Esophagus mucosa (tissue), 1 donor: ENCODE measurements at places on chromosomes 1 and 21. TPM values are rescaled to one million over a fixed set of nuclear protein-coding genes. Genes with fewer than 3 reads are reported as not detected.

Gene CAPN8
- total RNA-seq: 1.2 TPM

Gene IGSF21
- total RNA-seq: not detected

Gene OSCP1
- 7.3 TPM for total RNA-seq

DNA sequence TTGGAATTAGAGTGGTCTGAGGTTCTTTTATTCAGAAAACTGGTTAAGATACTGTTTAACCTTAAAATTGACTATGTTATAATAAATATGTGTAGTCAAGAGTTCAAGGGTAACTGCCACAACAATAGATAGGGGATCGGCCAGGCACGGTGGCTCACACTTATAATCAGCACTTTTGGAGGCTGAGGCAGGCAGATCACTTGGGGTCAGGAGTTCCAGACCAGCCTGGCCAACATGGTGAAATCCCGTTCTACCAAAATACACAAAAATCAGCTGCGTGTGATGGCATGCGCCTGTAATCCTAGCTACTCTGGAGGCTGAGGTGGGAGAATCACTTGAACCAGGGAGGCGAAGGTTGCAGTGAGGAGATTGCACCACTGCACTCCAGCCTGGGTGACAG lies 39.5 kb downstream of the PDC start:
- ATAC-seq: no peak

GRCh38 chr21:27094184-27094948 lies 127.5 kb upstream of the ADAMTS5 start:
- no peak for ATAC-seq

Gene S100A4
- total RNA-seq: 36.0 TPM

Gene LCE1A
- not detected for total RNA-seq

DNA sequence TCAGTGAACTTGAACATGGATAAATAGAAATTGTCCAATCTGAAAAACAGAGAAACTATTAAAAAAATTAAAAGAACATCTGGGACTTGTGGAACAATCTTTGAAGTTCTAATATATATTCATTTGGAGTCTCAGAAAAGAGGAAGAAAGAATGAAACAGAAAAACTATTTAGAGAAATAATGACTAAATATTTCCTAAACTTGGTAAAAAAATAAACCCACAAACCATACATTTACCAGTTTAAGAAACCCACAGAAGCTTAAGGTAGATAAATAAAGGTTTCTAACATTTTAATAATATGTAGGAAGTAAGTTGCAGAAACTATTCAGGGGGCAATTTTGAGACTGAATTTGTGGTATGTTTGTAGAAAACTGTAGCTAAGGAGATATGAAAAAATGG lies 437.8 kb downstream of the PTBP2 start:
- ATAC-seq: no peak

GRCh38 chr1:109498161-109498801 lies 4.4 kb downstream of the CYB561D1 start:
- no peak for ATAC-seq

DNA sequence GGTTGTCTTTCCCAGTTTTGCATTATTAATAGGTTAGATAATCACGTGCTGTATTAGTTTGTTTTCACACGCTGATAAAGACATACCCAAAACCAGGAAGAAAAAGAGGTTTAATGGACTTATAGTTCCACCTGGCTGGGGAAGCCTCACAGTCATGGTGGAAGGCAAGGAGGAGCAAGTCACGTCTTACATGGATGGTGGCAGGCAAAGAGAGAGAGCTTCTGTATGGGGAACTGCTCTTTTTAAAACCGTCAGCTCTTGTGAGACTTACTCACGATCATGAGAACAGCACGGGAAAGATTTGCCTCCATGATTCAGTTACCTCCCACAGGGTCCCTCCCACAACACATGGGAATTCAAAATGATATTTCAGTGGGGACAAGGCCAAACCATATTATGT lies 2.3 kb upstream of the VCAM1 start:
- no peak for ATAC-seq

DNA sequence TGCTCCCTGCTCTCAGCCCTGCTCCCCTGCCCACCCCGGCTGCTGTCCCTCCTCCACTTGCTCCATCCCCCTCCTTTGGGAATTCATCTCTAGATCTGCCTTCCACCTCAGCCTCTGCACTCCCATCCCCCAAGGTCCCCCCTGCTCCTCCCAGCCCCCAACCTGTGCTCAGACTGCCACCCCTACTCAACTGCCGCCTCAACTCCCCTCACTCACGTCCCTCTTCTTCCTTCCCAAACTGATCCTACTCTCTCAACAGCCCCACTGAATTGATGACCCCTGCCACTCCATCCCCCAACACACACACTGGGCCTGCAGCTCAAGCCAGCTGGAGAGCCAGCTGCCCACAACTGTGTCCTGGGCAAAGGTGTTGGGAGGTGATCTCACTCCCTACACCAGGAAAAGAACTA lies 15.8 kb upstream of the ETV3L start:
- no peak for ATAC-seq

DNA sequence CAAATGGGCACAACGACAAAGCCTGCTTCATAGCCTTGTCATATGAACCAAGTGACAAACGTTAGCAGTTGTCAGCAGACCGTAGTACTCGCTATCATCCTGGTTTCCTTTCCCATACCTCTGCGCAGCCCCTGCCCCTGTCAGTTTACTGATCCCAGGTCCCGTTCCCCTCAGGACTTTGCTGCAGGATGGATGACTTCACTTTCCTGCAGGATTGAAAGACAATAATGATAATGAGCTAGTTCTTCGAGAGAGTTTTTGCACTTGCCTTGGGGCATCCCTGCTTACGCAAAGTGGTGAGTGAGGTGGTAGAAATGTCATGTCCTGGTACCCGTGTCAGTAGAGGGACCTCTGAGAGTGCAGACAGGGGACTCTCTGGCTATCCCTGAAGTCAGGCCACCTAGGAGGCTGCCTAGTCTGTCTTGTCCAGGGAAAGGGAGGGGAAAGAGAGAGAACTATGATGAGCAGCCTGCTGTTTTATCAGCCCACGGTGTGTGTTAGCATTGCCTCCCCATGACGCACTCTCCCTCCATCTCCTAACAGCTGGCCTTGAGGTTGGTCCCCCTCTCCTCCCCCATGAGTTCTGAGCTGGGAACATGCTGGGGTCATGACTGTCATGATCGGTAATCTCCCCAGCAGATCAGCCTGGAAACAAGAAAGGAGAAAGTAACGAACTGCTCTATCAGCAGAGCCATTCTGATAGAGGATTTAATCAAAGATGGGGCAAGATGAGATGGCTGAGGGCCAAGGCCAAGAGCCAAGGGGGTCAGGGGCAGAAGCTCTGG lies 53.7 kb downstream of the ELK4 start:
- ATAC-seq: no peak

- no peak for ATAC-seq
Measured at GRCh38 chr1:101407505-101408211, 170.8 kb downstream of the S1PR1 start.

Gene LCE1F
- not detected for total RNA-seq

DNA sequence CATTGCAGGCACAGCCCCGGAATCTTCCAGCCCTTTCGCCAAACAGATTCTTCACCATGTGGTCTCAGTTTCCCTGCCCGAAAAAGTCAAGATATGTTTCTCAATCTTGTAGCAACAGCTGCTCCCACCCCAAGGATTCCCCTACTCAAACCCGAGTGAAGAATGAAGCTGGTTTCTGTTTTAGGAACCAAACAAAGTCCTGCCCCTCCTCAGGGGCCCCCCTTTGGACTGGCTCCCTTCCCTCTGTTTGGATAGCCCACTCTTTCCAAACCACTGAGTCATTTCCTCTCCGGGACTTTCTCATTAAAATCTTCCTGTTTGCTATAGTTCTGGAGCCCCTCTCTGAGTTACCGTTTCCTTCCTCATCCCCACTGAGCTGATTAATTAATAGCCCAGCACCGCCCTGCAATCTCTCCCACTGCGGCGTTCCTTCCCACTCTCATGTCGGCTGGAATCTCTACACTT lies 100.9 kb downstream of the TSEN15 start:
- no peak for ATAC-seq

DNA sequence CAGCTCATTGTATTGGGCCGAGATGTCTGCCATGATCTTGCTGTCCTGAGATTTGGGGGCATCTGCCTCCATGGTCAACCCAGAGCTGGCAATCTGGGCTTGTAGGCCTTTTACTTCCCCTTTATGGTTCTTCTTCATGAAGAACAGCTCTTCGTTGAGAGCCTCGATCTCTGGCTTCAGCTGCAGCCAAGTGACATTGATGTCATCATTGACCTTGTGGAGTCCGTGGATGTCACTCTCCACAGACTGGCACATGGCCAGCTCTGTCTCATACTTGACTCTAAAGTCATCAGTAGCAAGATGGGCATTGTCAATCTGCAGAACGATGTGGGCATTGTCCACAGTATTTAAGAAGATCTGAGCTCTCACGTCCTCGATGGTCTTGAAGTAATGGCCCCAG lies 29.2 kb downstream of the RAP1A start:
- ATAC-seq: no peak

GRCh38 chr21:44755227-44755626 lies 43.9 kb upstream of the TSPEAR start:
- no peak for ATAC-seq

Gene RNU1-4
- total RNA-seq: 6,387 TPM

- ATAC-seq: no peak
Measured at GRCh38 chr1:84689514-84690396, 506 bp downstream of the SSX2IP start.

GRCh38 chr1:29901624-29902325 lies 665.5 kb downstream of the PTPRU start:
- no peak for ATAC-seq

Gene FOXO6
- total RNA-seq: not detected

DNA sequence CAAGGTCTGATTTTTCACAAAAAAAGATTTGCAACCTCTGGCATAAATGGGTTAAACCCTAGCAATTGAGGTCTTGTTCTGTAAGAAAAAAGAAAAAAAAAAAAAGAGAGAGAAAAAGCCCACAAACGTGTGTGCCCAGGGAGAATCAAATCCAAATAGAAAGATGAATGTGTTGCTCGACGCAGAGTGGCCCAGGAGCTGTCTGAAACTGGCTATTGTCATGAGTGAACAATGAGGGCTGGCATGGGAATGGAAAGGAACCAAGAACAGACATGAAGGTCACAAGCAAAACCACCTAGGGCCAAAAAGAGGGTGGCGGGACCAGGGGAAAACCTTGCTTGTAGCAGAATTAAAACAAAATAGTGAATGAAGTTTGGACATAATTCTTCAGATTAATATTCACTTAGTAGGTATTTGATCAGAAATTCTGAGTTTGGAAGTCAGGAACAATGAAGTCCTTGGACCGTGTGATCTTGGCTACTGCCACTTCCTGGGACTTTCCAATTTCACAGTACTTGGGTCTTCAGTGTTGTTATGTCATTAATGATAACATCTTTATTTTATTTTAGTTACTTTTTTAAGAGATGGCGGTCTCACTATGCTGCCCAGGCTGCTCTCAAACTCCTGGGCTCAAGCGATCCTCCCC lies 3.1 kb downstream of the ENO1 start:
- ATAC-seq: no peak

- no peak for ATAC-seq
Measured at GRCh38 chr1:167460836-167461235, 57.5 kb downstream of the CD247 start.

Gene SUMO3
- total RNA-seq: 51.9 TPM

DNA sequence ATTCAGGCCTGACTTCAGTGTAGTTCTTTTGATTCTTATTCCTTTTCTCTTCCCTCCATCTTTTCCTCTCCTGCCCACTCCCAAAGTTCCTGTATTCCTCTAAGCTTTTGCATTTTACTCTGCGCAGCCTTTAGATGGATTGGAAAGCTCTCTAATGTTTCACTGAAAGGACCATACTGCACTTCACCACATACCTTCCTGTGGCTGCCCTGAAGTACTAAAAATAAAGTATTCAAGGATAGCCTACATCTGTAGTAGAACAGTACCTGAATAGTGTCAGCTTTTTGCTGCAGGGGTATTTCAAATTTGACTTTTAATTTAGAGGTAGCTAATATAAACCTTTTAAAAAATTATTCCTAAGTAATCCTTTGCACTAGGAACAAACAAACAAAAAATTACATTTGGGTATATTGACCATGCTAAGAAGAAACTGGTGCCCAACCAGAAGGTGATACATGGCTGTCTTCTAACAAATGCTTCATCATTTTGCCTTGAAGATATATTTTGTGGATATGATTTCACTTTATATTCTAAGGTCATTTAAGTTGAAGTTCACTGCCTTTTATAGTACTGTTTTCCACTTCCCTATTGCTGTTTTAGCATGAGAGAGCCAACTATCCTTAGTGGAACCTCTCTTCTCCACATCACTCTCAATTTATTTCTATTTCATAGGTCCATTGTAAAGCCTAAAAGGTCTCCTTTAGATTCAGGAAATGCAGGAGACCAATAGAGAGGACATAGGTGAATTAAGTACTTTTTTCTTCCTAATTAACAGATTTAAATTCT lies 22.8 kb downstream of the FAM20B start:
- ATAC-seq: no peak

Gene CENPS
- 11.8 TPM for total RNA-seq

DNA sequence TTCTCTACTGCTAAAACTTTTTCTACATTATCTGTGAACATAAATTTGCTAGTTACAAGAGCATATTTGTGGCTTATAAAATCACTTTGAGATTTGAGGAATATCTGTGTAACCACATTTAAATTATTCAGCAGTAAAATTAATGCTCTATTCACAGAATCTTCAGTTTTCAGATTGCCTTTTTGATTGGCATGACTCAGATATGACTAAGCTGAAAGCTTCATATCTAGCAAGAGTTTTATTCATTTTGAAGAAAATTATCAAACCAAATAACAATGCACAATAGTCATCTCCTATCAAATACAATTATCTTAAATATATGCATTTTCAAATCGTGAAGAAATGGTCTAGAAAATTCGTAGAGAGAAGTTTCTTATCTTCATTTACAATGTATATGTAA lies 1498.2 kb upstream of the B3GALT2 start:
- ATAC-seq: no peak

Gene LCA5L
- 0.80 TPM for total RNA-seq
